ENCODE measurements at places on chromosomes 13 and 19.

GRCh38 chr13:48505012-48505411 is 27.9 kb downstream of the RCBTB2 start:
- no peak for DNase-seq

GRCh38 chr19:51457351-51458013 is 772 bp downstream of the SIGLEC8 start:
- DNase-seq, result no peak

DNA sequence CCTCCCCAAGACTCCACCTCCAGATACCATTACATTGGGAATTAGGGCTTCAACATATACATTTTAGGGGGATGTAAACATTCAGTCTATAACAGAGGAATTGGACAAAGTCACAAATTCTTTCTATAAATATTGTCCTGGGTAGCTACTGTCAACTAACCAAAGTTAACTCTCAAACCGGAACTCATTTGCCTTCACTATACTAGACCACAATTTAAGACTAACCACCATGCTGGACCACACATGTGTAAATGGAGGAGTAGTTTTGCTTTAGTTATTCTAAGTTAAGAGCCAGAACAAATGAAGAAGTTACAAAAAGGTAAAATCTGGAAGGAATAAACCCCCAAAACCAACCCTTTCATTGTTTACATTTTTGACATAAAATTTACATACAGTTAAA is 222.8 kb downstream of the NDFIP2 start:
- DNase-seq, result no peak

- DNase-seq, result no peak
Measured at GRCh38 chr13:68168448-68168847, 938.3 kb upstream of the PCDH9 start.

GRCh38 chr19:53088091-53088490 is 15.1 kb downstream of the ZNF160 start:
- DNase-seq, result no peak

- DNase-seq, result no peak
Measured at GRCh38 chr13:93736081-93736480, 509.5 kb downstream of the GPC6 start.

GRCh38 chr19:50702158-50702870 is 17.3 kb downstream of the SHANK1 start:
- no peak for DNase-seq

GRCh38 chr13:109804654-109805053 is 18.3 kb upstream of the IRS2 start:
- DNase-seq, result no peak

DNA sequence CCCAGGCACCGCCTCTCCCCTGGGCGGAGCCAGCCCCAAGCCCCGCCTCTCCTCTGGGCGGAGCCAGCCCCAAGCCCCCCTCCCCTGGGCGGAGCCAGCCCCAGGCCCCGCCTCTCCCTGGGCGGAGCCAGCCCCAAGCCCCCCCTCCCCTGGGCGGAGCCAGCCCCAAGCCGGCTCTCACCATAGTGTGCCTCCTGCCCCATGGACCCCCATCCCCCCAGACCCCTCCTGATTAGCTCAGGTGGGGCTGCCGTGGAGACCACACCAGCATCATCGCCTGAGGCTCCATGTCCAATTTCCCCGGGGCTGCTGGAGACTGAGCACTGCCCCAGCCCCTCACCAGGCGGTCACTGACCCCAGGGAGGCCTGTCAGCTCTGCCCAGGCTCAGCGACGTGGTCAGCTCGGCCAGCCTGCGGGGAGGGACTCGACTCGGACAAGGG is 4.2 kb upstream of the MADCAM1 start:
- DNase-seq, result no peak

- DNase-seq, result no peak
Measured at GRCh38 chr13:97883396-97883795, 70.1 kb upstream of the IPO5 start.

GRCh38 chr13:67146523-67147130 is 83.5 kb downstream of the PCDH9 start:
- no peak for DNase-seq

DNA sequence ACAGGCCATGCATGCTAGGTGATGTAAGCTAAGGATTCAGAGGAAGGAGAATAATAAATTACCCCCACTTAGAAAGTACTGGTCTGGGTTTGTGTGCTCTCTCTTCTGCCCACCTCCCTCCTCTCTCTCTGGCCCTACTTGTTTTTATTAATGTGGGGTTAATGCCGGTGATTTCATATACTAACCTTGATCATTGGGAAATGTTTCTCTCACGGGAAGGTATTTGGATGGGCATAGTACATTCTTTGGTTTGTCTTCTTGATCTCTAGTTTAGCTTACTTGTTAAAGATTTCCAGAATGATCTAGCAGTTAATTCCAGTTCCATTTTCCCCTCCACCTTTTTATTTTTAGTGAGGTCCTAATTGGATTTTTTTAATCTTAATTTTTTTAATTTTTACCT is 24.6 kb downstream of the ARHGAP35 start:
- no peak for DNase-seq

DNA sequence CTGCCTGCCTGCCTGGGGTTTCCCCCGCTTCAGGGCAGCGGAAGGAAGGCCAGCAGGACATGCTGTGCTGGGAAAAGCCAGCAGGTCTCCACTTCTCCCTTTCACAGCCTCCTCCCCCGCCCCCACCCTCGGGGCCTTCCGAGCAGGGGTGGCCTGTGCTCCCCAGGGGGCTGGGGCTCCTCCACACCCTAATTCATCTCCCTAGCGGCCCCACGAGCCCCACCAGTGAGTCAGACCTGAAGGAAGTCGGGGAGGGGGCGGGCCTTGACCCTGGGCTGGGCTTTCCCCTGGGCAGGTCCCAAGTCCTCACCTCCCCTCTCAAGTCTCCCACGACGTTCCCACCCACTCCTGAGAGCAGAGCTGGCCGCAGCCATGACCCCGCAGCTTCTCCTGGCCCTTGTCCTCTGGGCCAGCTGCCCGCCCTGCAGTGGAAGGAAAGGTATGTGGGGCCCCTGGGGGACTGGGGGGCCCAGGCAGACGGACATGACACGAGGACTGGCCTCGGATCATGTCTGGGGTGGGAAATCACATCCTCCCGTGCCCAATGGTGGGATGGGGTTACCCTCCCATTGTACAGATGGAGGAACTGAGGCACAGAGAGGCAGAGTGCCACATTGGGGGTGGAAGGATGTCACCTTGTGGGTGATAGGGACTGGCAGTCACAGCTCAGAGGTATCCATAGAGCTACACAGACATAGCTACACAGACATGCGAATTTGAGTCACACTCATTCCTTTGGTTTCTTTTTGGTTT is at the start of gene EBI3:
EBI3 (plus strand) TSS at position 345 of the 753 bp plus-strand sequence; CDS start at position 373, 28 bp downstream.
- DNase-seq, result no peak

DNA sequence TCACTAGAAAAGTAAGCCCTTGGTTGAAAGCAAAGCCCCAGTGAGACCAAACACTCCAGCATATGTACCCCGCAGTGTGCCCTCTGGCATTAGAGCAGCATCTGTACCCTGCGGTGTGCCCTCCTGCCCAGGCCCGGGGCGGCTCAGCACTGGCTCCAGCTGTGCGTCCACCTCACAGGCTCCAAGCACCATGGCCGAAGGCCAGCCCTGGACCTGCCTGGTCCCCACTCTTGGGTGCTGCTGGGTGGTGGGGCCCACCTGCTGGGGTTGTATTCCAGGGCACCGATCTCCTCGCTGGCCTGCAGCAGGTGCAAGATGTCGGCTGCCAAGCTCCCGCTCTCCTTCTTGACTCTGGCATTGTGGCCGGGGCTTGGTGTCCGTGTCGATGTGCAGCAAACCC is 230.2 kb downstream of the TUBA3C start:
- DNase-seq, result no peak

- no peak for DNase-seq
Measured at GRCh38 chr19:48206397-48207093, 36.1 kb downstream of the ZSWIM9 start.

DNA sequence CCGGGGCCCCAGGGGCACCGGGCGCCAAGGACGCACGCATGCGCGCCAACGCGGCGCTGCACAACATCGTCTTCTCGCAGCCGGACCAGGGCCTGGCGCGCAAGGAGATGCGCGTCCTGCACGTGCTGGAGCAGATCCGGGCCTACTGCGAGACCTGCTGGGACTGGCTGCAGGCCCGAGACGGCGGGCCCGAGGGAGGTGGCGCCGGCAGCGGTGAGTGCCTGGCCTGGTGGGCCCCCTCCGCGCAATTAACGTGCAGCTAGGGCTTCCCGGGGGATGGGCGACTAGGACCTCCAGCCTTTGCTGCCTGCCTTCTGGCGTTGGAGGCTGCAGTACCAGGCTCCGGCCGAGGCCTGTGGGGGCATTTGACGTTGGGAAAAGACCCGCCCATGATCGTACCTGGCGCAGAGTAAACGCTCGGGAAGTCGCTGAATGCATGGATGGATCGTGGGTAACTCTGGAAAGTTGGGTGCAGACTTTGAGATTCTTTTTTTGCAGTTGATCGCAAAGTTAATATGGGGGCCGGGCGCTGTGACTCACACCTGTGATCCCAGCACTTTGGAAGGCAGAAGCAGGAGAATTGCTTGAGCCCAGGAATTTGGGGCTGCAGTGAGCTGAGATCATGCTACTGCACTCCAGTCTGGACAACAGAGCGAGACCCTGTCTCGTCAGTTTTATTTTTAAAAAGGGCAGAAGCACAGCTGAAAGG is 7.3 kb downstream of the APC2 start:
- DNase-seq, result no peak

- no peak for DNase-seq
Measured at GRCh38 chr19:4256563-4256962, 9.7 kb downstream of the YJU2 start.

GRCh38 chr13:80245162-80245733 is 95.7 kb downstream of the SPRY2 start:
- DNase-seq, result no peak

GRCh38 chr19:12646551-12646950 is 20.0 kb downstream of the MAN2B1 start:
- no peak for DNase-seq

DNA sequence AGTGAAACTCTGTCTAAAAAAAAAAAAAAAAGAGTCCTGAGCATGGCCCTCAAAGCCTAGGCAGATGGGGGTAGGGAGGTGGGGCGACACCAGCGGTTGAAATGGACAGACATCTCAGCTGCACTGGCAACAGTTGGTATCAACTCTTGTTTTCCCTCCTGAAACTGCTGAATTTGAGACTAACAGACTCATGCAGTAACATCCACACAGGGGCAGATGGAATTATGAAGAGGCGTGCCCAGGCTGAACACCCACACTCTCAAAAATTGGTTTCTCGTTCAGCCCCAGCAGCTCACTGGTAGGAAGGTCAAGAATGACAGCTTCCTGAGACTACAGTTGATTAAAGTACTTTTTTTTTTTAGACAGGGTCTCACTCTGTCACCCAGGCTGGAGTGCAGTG is 24.1 kb downstream of the PBX4 start:
- DNase-seq, result no peak

GRCh38 chr13:25447396-25447795 is 75.6 kb downstream of the ATP8A2 start:
- DNase-seq, result no peak

GRCh38 chr13:51628059-51628852 is 44.0 kb downstream of the WDFY2 start:
- DNase-seq, result no peak

DNA sequence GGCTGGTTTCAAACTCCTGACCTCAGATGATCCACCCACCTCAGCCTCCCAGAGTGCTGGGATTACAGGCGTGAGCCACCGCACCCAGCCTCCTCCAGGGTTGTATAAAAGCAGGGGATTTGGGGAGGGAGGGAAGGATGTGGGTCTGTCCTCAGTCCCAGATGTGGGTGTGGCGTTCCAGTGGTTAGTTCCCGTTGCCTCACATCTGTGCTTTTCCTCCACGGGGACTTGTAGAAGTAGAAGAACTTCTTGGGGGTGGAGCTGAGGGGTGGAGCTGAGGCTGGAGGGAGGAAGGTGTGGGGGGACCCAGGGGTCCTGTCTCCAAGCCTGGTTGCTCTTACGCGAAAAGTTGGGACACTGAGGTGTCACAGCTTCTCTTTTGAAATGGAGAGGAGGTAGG is 514 bp upstream of the MCEMP1 start:
- DNase-seq, result no peak
